CD4-positive, alpha-beta T cell treated with Interleukin-4 for 4 hours (primary cell): ENCODE measurements at places on chromosomes 5 and 9.
A peak's percentile ranks its signal among the peaks of the same experiment; 100 is the strongest.

DNA sequence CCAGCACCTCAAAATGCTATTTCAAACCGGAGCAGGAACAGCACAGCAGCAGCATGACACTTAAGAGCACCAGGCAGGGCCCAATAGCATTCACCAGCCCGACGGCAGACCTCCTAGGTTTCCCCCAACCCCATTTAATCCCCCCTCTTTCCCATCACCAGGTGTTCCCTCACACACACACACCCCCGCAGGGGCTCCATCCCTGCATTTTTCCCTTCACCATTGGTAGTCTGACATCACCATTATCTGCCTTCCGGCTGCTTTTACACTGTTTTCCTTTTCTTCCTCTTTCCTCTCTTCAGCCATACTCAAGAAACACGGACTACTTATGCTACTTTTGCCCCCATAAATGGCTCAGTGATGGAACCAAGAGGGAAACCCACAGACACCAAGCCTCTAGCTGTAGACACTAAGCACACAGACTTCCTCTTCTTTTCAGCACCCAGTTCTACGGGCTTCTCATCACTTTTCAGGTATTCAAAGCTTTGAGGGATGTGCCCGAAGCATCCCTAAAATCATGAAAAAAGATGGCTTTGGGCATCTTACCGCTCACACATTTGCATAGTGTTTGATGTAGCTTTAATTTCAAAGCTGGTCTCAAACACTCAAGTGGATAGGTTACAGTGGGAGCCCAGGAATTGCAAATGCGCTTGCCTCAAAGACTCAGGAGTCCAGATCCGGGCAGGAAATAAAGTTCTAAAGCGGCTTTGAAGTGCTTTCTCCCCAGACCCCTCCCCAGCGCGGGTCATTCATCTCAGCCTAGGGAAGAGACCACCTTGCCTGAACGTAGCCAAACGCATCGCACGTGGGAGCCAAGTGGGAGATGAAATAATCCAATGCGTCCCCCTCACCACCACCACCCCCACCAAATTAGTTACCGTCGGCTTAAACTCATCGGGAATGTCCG lies 141.5 kb downstream of the TSSK1B start:
- no peak for DNase-seq

- DNase-seq = no peak
These were observed 54.7 kb downstream of the SH3RF2 start for GRCh38 chr5:145991044-145991575.

DNA sequence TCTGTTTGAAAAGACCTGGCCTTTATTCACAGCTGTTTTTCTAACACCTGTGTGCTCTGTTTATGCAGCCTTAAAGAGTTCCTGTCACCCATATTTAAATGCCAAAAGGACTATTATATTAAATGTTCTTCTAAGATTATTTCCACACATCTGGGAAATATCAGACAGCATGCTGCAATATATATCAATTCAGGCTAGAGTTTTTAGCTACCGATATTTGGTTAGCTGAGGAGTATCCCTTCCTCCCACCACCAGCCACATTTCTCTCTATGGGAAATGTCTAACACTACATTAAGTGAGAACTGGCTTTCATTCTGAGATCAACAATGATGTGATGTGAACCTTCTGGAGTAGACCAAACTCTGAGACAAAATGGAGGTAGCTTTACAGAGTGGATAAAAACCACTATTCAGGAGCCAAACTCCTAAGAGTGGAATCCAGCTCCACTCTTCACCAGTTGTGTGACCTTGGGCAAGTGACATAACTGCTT lies 509.2 kb downstream of the ZNF608 start:
- DNase-seq = no peak

- DNase-seq = no peak
These were observed 802.2 kb downstream of the CDH12 start for GRCh38 chr5:22050931-22051330.

DNA sequence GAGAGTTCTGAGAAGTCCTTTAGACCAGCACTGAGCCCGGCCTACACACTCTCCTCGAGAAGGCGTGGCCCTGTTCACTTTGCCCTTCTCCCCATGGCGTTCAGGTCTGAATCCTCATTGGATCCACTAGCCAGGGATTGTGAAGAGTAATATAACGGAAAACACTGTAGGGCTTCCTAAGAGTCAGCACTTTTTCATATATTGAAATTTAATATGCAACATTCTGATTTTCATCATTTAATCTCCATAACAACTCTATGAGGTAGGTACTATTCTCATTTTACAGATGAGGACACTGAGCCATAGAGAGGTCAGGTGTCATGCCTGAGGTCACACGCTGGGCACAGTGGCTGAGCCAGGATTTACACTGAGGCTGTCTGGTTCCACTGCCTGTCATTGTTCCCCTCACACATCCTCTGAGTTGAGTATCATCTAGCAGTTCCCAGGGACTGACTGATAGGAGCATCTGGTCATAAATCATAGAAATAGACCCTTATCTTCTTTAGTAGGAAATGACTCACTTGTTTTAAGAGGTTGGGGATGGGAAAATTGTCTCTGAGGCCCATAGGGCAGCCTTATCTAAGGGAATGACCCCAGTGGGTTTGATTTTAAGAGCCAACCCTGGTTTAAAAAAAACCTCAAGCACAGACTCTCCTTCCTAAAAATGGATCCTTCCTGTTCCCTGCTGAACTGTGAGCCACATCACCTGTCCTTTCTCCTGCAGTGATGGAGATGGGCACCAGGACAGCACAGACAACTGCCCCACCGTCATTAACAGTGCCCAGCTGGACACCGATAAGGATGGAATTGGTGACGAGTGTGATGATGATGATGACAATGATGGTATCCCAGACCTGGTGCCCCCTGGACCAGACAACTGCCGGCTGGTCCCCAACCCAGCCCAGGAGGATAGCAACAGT lies 41.2 kb downstream of the THBS4 start:
- DNase-seq = no peak

DNA sequence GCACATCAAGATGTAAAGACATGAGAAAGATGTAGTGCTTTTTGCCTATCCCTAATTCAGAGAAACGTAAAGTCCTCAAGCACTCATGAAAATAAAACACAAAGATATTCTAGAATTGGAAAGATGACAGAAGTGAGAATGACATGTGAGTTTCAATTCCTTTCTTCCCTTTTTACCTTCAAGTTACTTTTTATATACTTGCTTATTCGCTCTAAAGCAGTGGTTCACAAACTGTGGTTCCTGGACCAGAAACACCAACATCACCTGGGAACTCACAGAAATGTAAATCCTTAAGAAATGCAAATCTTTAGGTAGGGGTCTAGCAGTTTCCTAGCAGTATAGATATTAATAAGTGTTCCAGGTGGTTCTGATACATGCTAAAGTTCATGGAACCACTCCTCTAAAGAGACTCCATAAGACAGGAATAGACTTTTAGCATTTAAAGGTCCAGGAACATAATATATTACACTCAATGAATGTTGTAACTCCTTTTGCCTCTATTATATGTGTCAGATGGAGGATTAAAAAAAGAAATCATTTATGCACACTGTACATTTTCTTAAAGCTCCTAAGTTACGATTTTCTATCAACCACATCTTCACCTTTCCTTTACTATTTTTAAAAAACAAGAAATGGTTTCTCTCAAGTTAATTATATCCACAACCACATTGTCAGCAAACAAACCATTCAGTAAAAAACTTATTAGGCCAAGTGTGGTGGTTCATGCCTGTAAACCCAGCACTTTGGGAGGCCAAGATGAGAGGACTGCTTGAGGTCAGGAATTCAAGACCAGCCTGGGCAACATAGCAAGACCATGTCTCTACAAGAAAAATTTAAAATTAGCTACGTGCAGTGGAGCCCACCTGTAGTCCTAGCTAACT lies 39.9 kb downstream of the ERP44 start:
- DNase-seq = no peak

DNA sequence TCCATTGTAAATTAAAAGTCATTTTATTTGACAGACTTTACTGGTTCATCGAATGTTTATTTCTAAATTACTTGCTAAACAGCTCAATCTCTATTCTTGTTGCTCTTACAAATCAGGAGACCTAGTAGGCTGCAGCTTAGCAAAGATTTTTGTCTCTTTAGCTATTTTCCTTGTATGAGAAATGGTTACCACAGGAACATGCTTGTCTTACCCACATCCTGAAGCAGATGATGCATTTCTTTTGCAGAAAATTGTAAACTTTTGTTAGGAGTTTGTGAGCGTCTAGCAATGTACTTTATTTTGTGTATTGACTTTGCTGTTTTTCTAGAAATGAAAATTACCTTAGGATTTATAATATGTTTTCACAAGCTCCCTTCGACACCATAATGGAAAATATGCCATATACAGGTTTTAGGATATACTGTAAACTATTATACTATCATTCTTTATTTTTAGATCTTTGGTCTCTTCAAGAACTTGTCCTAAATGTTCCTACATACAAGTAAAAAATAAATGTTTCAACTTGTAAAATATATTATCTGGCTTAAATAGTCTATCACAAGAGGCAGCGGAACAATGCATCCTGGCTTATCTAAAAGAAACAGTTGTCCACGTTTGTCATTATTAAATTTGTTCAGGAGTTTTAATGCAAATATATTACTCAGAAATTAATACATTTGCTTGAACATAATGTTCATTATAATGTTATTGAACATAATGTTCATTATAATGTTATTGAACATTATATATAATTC lies 54.1 kb downstream of the SPEF2 start:
- peak; percentile 80 for DNase-seq

- DNase-seq = no peak
These were observed 298.0 kb downstream of the FBXL7 start for GRCh38 chr5:15798006-15798405.

GRCh38 chr5:39631958-39632357 lies 207.2 kb upstream of the DAB2 start:
- DNase-seq = no peak

DNA sequence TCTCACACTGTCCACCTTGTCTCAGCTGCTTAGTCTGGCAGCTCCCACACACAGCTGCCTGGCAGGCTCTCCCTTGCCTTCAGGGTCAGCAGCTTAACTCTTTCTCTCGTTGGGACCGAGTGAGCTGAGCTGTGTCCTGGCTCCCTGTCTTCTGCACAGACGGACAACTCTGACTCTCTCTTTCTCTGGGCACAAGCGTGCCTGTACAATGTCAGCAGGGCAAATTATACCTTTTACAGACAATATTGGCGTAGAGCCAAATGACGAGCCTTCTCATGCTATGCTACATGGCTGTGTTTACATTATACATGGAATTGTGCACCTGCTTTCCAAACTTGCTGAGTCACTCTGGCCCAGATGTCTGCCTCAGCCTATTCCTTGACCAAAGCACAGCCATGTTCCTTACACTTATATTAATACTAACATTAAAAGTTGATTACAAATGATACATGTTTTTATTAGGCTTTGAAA lies 188.6 kb downstream of the CYLC2 start:
- no peak for DNase-seq

DNA sequence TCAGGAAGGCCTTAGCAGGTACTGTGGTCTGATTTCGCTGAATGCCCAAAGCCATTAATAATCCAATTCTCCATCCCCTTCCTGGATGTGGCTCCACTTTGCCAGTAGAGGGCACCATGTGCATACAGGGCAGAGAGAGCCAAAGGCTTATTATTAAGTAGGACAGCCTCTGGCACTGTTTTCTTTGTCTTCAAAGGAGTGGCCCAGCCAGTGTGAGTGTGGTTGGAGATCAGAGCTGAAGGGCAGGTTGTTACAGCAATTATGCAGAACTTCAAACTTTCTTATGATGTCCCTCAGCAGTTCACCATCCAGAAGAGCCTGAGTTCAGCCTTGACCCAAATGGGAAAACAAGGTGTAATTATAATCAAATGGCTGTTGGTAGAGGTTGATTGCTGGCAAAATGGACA lies 38.6 kb upstream of the CEMIP2 start:
- DNase-seq = peak; percentile 78

DNA sequence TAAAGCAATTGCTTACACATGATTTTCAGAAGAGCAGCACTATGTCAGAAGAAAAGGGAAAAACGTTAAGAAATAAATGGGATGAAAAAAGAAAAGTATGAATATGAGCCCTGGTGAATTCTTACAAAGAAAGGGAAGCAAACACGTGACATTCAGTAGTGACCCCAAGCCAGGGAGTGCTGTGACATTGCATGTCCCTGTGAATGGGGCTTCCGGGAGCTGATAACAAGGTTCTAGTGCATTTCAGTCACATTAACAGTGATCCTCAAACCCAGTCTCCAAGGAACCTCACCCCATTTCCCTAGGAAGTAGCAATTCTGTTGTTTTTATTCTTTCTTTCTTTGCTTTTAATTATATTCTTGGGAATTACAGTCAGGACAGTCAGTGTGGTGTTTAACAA lies 27.3 kb downstream of the TMEM252 start:
- DNase-seq = no peak
